Activated naive CD8-positive, alpha-beta T cell treated with anti-CD3 and anti-CD28 coated beads, Interleukin-2, amount 50 U/mL, for 24 hours (primary cell): ENCODE measurements at places on chromosomes 1 and 21.
A peak's percentile ranks its signal among the peaks of the same experiment; 100 is the strongest.

DNA sequence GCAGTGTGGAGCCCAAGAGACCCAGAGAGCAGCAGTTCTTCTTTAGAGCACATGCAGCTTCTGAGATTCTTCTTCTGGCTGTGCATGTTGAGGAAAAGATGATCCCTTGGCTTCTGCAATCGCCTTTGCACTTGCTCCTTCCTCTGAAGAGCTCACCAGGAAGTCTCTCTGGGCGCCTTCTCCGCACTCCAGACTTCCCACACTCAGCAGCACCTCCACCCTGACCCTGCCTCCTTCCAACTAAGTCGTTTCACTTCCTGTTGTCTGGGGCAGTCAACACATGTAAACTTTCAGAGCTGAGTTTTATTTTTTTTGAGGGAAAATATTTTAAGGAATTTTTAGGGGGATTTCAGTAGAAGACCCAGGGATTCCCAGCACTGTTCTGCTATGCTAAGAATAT is 73.4 kb upstream of the F3 start:
- no peaks in the 10 kb centered on the region for H3K36me3 ChIP-seq
- H3K4me3 ChIP-seq = no peak overlapping the region
- no peak for DNase-seq
- no peaks in the 10 kb centered on the region for H3K27me3 ChIP-seq
- no peak overlapping the region for H3K27ac ChIP-seq
- no peaks in the 10 kb centered on the region for H3K4me1 ChIP-seq

- H3K4me1 ChIP-seq = no peaks in the 10 kb centered on the region
- H3K27ac ChIP-seq = no peak overlapping the region
- DNase-seq = peak; percentile 67
- H3K27me3 ChIP-seq = no peaks in the 10 kb centered on the region
- no peak overlapping the region for H3K4me3 ChIP-seq
Observed at GRCh38 chr1:201042779-201043461, 19.4 kb upstream of the KIF21B start.

DNA sequence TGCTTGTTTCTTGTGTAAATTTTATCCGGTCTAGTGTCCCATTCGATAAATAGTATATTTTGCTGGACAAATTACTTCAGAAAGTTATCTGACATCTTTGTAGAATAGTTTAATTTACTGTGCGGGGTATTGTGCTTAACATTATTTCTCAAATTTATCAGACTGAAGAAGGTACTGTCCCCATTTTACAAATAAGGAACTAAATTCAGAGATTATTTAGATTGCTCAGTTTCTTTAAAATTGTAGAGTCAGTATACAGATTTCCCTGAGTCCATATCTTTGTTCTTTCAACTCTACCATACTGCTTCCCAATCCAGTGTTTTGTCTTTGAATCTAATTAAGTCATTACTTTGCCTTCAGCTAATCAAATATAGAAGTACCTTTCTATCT is 6.4 kb downstream of the ATP5PB start:
- H3K36me3 ChIP-seq = peaks cover 69% of the 10 kb centered on the region
- peaks cover 56% of the 10 kb centered on the region for H3K4me1 ChIP-seq
- peak overlapping the region; percentile 2 for H3K4me3 ChIP-seq
- DNase-seq = no peak
- H3K27ac ChIP-seq = no peak overlapping the region

- no peaks in the 10 kb centered on the region for H3K36me3 ChIP-seq
- H3K4me3 ChIP-seq = no peak overlapping the region
- DNase-seq = no peak
- peaks cover 18% of the 10 kb centered on the region for H3K27me3 ChIP-seq
- H3K27ac ChIP-seq = no peak overlapping the region
- H3K4me1 ChIP-seq = peaks cover 1% of the 10 kb centered on the region
Observed at GRCh38 chr1:20410503-20410902, 75.5 kb downstream of the CAMK2N1 start.

DNA sequence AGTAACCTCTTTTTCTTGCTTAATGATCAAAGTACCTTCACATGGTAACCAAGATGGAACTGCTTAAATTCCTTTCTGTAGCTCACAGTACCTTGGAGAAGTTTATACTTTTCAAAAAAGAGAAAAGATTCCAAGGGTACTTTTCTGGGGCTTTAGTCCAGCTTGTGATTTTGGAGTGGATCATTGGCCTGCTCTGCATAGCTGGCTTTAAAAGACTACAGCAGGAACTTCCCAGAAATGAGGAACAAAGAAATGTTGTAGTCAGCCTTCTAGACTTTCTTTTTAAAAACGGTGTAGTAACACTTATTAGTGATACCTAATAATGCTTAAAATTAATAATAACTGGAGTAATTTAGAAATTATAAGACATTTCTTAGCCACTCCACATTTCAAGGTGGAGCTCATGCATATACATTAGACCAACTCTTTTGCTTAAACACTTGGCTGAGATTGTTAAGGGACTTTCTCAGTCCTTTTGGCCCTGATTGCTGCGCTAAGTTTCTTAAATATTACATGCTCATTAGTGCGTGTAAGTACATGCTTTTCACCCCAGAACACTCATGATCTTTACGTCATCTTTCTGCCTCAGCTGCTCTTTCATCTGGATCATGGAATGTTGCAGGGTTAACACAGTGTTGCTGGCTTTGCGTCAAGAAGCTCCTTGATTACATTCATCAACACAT is 57.3 kb downstream of the SDCCAG8 start:
- H3K4me1 ChIP-seq = peaks cover 6% of the 10 kb centered on the region
- no peak for DNase-seq
- H3K36me3 ChIP-seq = peaks cover 23% of the 10 kb centered on the region
- H3K27me3 ChIP-seq = no peaks in the 10 kb centered on the region
- no peak overlapping the region for H3K4me3 ChIP-seq
- H3K27ac ChIP-seq = no peak overlapping the region

- H3K27me3 ChIP-seq = no peaks in the 10 kb centered on the region
- no peak overlapping the region for H3K4me3 ChIP-seq
- no peaks in the 10 kb centered on the region for H3K36me3 ChIP-seq
Observed at GRCh38 chr1:41712081-41712480, 206.6 kb downstream of the HIVEP3 start.

GRCh38 chr1:9490605-9491339 is 48.5 kb upstream of the SLC25A33 start:
- DNase-seq = peak; percentile 88
- H3K27me3 ChIP-seq = peaks cover 11% of the 10 kb centered on the region
- peaks cover 5% of the 10 kb centered on the region for H3K4me1 ChIP-seq
- no peak overlapping the region for H3K4me3 ChIP-seq

DNA sequence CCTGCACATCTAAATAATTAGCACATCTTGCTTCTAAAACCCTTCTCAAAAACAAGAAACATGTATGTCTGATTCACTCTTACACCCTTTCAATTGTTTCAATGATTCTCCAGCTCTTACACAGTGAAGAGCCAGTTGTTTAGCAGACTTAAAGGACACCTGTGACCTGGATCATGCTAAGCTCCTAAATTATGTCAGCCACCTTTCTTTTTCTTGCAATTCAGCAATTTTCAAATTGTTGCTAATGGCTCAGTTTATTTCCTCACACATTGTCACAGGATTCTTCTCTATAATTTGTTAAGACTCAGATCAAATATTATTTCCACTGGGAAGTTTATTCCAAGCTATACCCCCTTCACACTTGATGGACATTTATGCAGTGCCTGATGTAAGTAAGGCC is 413.2 kb downstream of the PLA2G4A start:
- H3K36me3 ChIP-seq = peaks cover 2% of the 10 kb centered on the region
- H3K4me1 ChIP-seq = no peaks in the 10 kb centered on the region
- no peak overlapping the region for H3K27ac ChIP-seq
- H3K27me3 ChIP-seq = no peaks in the 10 kb centered on the region
- no peak overlapping the region for H3K4me3 ChIP-seq

DNA sequence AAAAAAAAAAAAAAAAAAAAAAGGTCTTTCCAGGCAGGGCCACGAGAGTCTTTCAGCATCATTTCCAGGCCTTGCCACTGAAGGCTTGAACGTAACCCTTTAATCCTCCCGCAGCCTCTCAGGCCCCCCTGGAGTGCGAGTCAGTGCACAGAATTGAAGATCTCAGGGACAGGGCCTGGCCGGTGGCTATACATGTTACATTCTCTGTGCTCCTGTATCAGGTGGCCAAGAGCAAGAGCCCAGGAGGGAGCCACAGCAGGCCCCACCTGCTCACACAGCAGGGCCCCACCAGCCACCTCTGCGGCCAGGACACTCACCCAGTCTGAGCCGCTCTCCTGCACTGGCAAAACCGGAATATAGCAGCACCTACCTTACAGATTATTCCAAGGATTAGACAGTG is 34.1 kb upstream of the SLC25A33 start:
- no peaks in the 10 kb centered on the region for H3K27me3 ChIP-seq
- H3K4me3 ChIP-seq = no peak overlapping the region
- H3K36me3 ChIP-seq = no peaks in the 10 kb centered on the region
- H3K4me1 ChIP-seq = no peaks in the 10 kb centered on the region

- H3K4me3 ChIP-seq = no peak overlapping the region
- no peaks in the 10 kb centered on the region for H3K36me3 ChIP-seq
- H3K27me3 ChIP-seq = peaks cover 4% of the 10 kb centered on the region
- H3K27ac ChIP-seq = no peak overlapping the region
- no peak for DNase-seq
Observed at GRCh38 chr21:45469273-45470086, 64.5 kb downstream of the COL18A1 start.

DNA sequence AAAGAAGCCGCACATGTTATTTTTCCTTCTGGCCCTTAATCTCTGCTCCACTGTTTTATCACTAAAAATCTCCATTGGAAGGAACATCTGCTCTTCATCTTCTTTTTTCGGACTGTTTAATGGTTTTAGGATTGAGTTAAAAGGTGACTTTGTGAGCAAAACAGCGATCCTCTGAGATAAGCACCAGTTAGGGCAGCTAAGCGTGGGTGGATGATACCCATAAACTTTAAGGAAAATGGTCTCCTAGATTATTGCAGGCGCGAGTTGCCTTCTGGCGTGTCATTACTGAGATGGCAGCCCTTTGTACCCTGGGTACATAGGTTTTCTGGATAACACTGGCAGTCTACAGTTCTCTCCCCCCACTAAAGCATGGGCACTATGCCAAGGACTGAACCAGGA is 44.0 kb upstream of the HMGB4 start:
- DNase-seq = no peak
- H3K27ac ChIP-seq = no peak overlapping the region
- H3K4me1 ChIP-seq = no peaks in the 10 kb centered on the region
- H3K27me3 ChIP-seq = peaks cover 8% of the 10 kb centered on the region
- no peak overlapping the region for H3K4me3 ChIP-seq

GRCh38 chr1:47593013-47593568 is 155.2 kb downstream of the FOXD2 start:
- H3K27ac ChIP-seq = no peak overlapping the region
- H3K36me3 ChIP-seq = no peaks in the 10 kb centered on the region

GRCh38 chr1:223161321-223161720 is 18.3 kb upstream of the TLR5 start:
- H3K27me3 ChIP-seq = peaks cover 4% of the 10 kb centered on the region
- peaks cover 3% of the 10 kb centered on the region for H3K4me1 ChIP-seq
- H3K27ac ChIP-seq = no peak overlapping the region
- no peak overlapping the region for H3K4me3 ChIP-seq
- no peak for DNase-seq

DNA sequence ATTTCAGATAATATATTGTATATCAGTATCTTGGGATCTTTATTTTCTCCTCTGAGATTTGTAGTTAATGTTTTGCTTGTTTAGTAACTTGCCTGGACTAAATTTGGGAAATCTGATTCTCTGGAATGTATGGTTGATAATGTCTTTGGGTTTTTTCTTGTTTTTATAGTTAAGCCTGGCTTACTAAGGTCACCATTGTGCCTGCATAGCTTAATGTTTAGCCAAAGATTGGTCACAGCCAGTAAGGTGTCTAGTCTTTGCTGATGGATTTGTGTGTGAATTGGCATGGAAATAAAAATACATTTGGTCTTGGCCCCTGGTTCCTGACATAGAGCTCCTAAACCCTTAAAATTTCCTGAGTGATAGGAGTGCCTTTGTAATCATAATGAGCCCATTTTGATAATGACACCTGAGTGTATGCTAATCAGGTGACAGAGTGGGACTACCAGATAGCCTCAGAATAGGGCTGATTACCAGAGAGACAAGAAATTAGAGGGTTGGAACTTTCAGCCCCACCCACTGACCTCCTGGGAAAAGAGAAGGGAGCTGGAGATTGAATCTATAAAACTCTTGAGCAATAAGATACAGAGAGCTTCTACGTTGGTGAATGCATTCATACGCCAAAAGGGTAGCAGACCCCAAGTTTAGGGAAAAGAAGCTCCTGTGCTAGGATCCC is 47.9 kb upstream of the NUF2 start:
- no peak overlapping the region for H3K4me3 ChIP-seq
- no peak overlapping the region for H3K27ac ChIP-seq
- DNase-seq = no peak
- H3K36me3 ChIP-seq = peaks cover 38% of the 10 kb centered on the region

- no peak overlapping the region for H3K27ac ChIP-seq
- H3K36me3 ChIP-seq = no peaks in the 10 kb centered on the region
- H3K27me3 ChIP-seq = no peaks in the 10 kb centered on the region
- peaks cover 10% of the 10 kb centered on the region for H3K4me1 ChIP-seq
Observed at GRCh38 chr1:244065960-244066388, 14.9 kb downstream of the ZBTB18 start.

- H3K4me1 ChIP-seq = peaks cover 2% of the 10 kb centered on the region
- H3K27me3 ChIP-seq = peaks cover 18% of the 10 kb centered on the region
- no peaks in the 10 kb centered on the region for H3K36me3 ChIP-seq
- H3K27ac ChIP-seq = no peak overlapping the region
- H3K4me3 ChIP-seq = no peak overlapping the region
- no peak for DNase-seq
Observed at GRCh38 chr1:74677926-74678325, 4.3 kb upstream of the ERICH3 start.

DNA sequence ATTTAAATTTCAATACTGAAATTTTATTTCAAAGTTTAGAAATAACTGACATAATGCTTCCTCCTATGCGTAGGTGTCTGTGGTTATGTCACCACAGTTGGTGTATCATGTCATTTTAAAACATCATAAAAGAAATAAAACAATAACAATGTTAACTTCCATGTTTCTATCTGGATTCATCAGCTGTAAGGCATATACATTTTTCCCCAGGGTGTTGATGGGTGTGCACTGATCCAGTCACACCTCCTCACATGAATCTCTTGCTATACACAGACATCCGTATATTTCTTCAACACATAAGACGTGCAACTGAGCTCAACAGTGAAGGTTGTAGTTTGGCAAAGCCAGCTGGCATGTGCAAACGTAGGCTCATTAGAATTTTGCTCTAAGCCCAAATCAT is 6.2 kb downstream of the KCNA3 start:
- H3K4me1 ChIP-seq = peaks cover 44% of the 10 kb centered on the region
- no peaks in the 10 kb centered on the region for H3K27me3 ChIP-seq
- DNase-seq = no peak

GRCh38 chr1:107777664-107778047 is 187.3 kb downstream of the VAV3 start:
- no peak overlapping the region for H3K27ac ChIP-seq
- peaks cover 1% of the 10 kb centered on the region for H3K36me3 ChIP-seq
- no peak for DNase-seq
- H3K27me3 ChIP-seq = no peaks in the 10 kb centered on the region

GRCh38 chr1:116871779-116872146 is 38.0 kb upstream of the PTGFRN start:
- H3K27me3 ChIP-seq = no peaks in the 10 kb centered on the region
- no peak for DNase-seq
- H3K4me1 ChIP-seq = peaks cover 23% of the 10 kb centered on the region
- no peaks in the 10 kb centered on the region for H3K36me3 ChIP-seq
- H3K27ac ChIP-seq = no peak overlapping the region
- no peak overlapping the region for H3K4me3 ChIP-seq
